GM12864 (cell line): ENCODE measurements at places on chromosomes 12 and 14.

DNA sequence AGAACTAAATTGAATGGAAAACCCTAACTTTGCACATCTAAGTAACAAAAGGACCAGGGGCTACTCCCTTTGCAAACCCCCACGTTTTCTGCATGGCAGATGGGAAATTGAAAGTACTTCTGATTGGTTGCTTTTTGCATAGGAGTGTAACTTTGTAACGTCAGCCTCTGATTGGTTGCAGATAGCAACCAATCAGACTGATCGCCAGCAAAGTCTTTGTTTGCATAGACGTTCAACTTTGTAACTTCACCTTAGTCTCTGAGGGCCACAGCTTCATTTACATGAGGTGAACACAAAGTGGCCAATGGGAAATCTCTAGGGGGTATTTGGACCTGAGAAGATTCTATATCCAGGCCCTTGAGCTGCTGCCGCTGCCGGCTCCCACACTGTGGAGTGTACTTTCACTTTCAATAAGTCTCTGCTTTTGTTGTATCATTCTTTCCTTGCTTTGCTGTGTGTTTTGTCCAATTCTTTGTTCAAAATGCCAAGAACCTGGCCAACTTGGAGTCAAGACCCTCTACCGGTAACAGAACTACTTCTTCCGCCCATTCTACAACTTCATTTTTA lies 102.5 kb upstream of the PRICKLE1 start:
- DNase-seq: no peak

DNA sequence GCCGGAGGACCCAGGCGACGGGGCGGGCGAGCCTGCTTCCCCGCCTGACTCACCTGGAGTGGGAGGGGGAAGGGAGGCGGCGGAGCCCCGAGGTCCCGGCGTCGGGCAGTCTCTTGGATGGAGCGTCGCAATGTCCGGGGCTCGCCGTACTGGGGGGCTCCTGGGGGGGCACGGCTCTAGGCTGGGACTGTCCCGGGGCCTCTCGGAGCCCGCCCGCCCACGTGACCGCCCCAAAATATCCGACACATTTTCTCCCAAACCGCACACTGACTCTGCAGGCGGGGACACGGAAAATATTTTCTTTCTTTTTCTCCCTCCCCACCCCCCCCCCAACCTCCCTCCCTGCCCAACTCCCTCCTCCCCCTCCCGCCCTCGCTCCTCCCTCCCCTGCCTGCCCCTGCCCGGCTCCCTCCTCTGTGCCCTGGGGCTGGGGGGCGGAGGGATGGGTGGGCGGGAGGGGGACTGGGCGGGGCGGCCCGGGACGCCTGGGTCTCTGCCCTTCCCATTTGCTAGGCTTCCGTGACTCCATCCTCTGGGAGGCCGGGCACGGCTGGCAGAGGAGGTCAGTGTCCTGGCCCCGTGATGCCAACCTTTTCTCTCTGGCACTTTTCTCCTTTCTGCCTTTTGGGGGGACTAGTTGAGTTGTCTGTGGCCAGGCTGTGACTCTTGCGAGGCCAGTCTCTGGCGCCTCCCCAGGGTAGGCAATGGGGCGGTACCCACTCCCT lies at the start of gene RARG:
Gene RARG (minus strand): TSS at position 289 of the 725 bp plus-strand sequence. CDS start 4,664 bp downstream, outside the sequence.
- DNase-seq: no peak

GRCh38 chr12:117188121-117188665 lies 2.1 kb downstream of the FBXO21 start:
- no peak for DNase-seq

DNA sequence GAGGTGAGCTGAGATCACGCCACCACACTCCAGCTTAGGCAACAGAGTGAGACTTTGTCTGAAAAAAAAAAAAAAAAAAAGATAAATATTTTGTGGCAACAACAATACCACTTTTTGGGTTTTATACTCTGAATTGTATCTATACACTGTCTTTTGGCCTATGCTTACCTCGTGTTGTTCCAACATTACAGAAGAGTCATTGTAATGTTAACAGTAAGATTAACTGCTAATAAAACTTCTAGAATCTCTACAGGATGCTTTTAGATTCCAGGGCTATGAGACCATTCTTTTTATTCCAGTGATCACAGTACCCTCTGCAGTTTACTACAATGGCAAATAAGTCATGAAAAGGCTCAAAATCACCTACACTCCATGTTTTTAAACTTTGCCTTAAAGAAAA lies 11.6 kb downstream of the IFT81 start:
- no peak for DNase-seq
